ENCODE measurements at places on chromosomes 16 and 17.
A peak's percentile ranks its signal among the peaks of the same experiment; 100 is the strongest.

DNA sequence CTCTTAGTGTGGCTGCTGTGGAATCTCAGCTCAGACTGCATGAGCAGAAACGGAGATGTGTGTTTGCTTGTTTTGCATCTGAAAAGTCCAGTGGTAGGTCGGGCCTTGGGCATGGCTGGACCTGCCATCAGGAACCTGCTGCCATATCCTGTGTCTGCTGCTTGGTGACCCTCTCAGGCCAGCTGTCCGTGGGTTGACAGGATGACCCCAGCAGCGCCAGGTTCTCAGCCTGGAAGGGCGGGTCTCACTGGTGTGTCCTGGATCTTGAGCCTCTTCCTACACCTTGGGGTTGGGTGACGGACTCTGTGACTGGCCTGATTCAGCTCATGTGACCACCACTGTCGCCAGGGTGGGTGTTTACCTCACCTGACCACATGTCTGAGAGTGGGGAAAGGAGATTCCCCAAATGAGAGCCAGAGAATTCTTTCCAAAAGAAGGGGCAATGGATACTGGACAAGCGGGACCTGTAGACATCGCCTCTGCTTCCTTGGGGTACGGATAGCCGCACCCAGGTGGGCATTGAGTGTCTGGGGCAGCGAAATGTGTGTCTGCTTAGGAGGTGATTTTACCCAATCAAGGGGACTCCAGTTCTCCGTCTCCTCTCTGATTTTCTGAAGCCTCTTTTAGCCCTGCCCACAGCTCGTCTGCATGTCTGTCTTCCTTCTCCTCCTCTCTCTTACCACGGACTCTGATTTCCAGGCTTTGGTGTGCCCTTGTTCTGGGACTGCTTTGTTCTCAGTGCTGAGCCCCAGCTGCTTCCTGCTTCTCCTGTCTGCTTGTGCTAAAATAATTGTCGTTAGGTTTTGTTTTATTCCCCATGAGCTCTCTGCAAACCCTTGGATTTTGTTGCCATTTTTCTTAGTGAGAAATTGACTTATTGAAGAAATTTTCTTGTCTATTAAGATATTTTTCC lies 399.7 kb downstream of the CPPED1 start:
- DNase-seq, result no peak

DNA sequence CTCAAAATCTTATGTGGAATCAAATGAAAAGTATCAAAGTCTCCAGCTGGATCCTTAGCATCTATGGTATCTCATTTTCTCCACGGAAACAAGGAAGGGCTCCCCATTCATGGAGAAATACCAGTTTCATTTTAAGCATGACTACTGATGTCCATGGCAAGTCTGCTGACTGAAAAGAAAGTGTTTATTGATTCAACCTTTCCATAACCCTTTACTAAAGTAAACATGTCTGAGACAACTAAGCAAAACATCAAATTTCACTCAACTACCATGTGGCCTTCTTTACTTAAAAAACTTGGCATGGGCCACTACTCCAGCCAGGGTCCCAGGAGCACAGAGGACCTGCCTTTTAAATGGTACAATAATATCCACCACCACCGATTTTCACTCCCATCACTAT lies 928.0 kb upstream of the SOX9 start:
- DNase-seq, result no peak

- no peak for DNase-seq
Observed at GRCh38 chr17:17358060-17358751, 55.0 kb downstream of the NT5M start.

DNA sequence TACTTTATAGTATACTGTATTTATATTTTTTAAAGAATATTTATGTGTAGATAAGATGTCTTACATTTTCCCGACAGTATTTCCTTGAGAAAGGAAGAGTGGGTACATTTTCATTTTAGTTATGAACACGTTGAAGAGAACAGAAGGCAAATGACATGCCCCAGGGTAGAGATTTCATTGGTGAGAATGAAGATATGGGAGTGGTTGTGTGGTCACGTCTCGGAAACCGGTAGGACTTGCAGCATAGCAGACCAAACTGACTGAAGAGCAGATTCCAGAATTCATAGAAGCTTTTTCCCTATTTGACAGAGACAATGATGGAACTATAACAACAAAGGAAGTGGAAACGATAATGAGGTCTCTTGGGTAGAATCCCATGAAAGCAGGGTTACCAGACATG lies 71.7 kb downstream of the KCNJ2 start:
- DNase-seq, result no peak

GRCh38 chr17:37358098-37358829 lies 17.5 kb upstream of the C17orf78 start:
- no peak for DNase-seq

GRCh38 chr17:16467886-16468285 lies 24.1 kb downstream of the LRRC75A start:
- no peak for DNase-seq

- no peak for DNase-seq
Observed at GRCh38 chr16:17585449-17586074, 114.8 kb upstream of the XYLT1 start.

GRCh38 chr17:73635101-73635817 lies 9.0 kb downstream of the SDK2 start:
- DNase-seq, result no peak

GRCh38 chr17:3590231-3590630 lies 19.0 kb downstream of the TRPV1 start:
- DNase-seq, result no peak

GRCh38 chr17:71632328-71632727 lies 488.5 kb upstream of the SOX9 start:
- no peak for DNase-seq

GRCh38 chr16:56041556-56042140 lies 149.6 kb upstream of the GNAO1 start:
- DNase-seq, result no peak

DNA sequence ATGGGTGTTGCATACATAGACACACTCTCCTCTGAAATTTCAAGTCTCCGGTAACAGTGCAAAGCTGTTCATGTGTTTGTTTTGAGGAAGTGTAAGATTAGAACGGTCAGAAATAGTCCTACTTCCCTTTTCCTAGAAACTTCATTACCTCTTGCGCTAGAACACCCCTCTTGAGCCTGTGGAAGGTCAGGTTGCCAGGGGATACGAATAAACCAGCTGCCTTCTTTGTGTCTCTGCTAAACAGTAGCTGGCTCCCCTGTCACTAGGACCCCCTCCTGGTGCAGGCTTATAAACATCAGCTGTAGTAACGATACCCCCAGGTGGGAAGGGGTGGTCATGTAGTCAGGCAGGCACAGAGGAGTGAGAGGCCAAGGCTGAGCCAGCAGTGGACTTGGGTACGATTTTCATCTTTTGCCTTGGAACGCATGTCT lies 113.4 kb upstream of the RCVRN start:
- no peak for DNase-seq

- DNase-seq, result no peak
Observed at GRCh38 chr17:81843713-81844326, 9.0 kb upstream of the PPP1R27 start.

GRCh38 chr17:61254904-61255303 lies 144.7 kb upstream of the TBX2 start:
- DNase-seq, result no peak

DNA sequence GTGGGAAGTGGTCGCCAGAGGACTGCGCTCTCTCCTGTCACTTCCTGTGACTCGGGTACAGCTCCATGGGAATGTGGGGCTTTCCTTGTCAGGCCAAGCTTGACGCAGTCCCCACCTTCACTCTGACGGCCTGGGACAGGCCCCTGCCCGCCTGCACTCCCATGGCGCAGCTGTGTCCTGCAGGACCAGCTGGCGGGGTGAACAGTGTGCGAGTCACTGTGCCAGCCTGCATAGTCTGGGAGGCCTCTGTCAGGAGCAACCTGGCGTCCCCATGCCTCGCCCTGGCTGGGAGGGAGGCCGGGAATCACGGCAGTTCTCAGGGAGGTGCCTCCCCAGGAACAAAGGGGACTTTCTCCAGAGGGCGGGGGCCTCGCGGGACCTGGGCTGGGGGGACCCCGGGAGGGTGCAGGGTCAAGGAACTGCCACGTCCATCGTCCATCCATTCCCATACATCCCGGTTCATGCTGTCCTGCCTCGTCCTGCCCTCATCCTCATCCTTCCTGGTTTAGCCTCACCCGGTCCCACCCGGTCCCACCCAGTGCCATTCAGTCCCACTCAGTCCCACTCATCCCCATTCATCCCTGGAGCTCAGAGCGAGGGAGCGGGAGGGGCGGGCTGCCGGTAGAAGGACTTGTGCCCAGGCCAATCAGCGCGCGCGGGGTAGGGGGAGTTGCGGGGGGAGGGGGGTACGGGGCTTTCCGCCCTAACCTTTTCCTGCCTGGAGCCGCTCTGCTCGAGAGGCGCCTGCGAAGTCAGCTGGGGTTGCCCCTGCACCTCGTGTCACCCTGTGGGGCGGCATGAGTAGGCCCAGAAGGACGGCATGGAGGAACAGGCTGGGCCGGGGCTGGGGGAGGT lies 13.4 kb downstream of the FLYWCH1 start:
- no peak for DNase-seq

DNA sequence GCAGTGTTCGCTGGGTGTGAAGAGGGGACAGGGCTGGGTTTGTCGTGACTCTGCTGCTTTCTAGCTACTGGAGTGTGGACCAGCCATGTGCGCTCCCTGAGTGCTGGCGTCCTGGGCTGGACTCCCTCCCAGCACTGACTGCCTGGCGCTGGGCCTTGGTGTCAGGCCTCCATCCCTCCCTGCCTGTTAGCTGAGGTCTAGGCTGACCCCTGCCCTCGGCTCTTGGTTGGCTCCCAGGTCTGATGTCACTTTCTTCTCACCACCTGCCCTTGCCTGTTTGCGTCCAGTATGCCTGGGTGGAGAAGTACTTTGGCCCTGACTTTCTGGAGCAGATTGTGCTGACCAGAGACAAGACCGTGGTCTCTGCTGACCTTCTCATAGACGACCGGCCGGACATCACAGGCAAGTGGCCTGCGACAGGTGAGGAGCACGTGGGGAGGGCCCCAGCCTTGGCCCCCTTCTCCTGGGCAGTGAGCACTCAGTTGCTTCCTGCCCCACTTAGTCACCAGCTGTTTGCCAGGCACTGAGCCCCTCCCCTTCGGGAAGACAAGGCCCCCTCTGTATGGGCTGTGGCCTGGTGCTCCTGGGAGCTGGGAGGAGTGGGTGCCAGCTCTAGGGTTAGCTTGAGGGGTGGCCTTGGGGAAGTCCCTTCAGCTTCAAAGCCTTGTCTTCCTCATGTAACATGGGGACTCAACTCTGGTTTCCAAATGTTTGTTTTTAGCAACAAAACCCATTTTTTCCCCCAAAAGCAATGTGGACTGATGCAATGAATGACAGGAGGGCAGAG lies 41.5 kb downstream of the NT5M start:
- DNase-seq, result no peak

GRCh38 chr17:65022751-65023700 lies 33.5 kb downstream of the GNA13 start:
- DNase-seq, result no peak

GRCh38 chr17:3848229-3848835 lies 2.3 kb upstream of the NCBP3 start:
- DNase-seq, result no peak

GRCh38 chr16:57781741-57782606 lies 20.3 kb downstream of the KIFC3 start:
- DNase-seq, result no peak

- DNase-seq, result peak; percentile 45
Observed at GRCh38 chr16:20868890-20869289, 31.3 kb downstream of the DCUN1D3 start.

GRCh38 chr16:82183004-82183397 lies 13.0 kb upstream of the MPHOSPH6 start:
- DNase-seq, result no peak

GRCh38 chr17:2510559-2510958 lies 1.1 kb downstream of the METTL16 start:
- DNase-seq, result no peak

DNA sequence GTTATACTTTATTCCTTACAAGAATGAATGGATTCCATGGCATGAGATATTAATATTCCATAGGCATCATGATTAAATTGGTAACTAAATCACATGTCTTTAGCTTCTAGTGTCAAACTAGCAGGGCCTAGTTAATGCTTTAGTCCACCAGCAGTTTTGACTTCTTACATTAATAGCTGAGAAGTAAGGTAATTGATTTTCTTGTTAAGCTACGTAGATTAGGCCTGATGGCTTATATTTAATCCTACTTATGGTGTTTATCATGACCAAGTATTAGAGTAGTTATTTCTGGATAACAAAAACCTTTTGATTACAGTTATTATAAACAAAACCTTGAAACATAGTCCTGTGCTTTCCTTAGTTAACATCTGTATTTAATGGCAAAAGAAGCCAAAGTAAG lies 184.5 kb downstream of the TANC2 start:
- no peak for DNase-seq

DNA sequence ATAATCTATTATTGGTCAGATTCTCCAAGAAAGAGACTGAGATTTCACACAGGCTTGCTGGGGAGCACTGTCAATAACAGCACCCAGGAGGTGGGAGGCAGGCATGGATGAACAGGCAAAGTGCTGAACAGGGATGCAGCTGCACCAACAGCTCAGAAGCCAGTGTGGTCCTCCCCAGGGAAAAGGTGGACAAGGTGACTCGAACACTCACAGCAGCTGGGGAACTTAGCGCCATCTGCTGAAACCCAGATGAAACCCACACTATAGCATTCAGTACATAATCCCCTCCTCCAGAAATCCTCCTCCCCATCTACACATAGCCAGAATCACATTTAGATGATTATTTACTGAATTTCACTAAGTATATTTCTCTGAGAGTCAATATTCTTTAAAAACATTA lies 255.2 kb upstream of the WSB1 start:
- no peak for DNase-seq

- DNase-seq, result no peak
Observed at GRCh38 chr17:77027271-77027889, 113.4 kb upstream of the SEC14L1 start.

GRCh38 chr16:48076455-48077012 lies 79.3 kb downstream of the ABCC12 start:
- no peak for DNase-seq

DNA sequence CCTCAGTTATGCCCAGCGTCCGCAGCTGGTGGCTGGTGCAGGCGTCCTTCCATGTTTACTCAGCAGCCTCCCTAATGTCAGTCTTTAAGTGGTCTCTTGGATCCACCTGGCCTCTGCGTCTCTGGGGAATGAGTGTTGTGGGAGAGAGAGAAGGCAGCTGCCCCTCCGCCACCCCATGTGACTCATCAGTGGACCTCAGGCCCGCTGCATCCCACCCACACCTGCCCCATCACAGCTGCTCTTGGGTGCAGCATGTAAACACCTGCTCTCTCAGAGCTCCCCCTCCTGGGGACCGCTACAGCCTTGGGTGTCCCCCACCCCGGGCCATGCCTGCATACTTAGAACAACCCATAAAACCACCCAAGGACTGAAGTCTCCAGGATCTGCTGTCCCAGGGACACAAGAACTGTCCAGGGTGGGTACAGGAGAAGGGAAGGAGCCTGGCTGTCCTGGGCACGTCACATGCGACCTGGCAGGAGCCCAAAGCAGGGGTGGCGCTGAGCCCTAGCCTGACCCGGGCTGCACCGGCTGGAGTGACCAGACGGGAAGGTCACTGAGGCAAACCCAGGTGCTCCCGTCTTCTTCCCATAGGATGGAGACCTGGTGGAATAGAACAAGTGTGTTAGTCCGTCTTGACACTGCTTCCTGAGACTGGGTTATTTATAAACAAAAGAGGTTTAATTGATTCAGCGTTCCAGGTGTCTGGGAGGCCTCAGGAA lies 4.2 kb downstream of the C16orf90 start:
- no peak for DNase-seq

GRCh38 chr16:85505794-85506634 lies 107.1 kb upstream of the GSE1 start:
- DNase-seq, result no peak

All from AG09319 (cell line).